ENCODE measurements at places on chromosomes 1 and 21.

DNA sequence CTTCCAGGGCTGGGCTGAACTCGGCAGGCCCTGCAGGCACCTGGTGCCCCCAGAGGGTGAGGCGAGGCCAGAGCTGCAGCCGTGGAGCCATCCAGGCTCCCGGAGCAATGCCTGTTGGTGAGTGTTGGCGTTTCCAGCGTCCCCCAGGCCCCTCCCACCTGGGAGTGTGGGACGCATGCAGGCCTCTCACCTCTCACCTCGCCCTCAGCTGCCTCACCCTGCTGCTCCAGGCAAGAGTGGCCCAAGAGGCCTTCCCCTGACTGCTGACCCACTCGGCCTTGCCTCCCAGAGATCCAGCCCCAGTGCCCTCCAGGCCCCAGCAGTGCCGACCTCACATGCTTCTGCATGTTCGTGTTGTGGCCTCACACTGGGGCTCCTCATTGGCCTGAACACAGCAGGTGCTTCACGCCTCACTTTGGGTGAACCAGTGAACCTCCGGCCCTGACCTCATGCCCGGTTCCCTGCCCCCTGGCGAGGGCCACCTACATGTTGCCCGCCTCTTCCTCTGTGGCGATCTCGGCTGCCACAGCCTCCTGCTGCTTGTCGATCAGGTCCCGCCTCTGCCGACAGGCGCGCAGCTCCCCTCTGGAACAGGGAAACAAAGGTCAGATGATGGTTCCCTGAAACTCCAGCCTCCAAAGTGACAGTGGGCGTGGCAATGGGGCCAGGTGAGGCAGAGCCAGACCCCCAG is 17.0 kb downstream of the CFAP74 start:
- DNase-seq, result peak; percentile 1
- H3K27ac ChIP-seq, result no peak overlapping the region
- no peak overlapping the region for H3K4me3 ChIP-seq
- no peaks in the 10 kb centered on the region for H3K27me3 ChIP-seq

DNA sequence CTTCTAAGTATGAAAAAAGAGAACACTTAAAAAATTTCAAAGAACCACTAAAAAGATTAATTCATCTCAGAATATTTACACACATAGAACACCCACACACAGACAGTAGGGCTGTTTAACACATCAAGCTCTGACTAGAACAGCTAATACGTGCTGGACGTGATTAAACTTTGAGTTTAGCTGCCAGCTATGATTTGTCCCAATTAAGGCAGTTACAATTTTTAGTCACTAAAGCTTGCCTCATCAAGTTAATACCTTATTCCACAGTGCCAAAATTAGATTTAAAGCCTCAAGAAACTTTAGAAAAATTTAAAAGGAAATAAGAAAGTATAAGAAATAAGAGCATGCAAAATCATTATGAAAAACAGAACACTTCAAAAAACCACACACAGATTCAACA is 18.9 kb downstream of the SLC16A1 start:
- H3K4me1 ChIP-seq, result peaks cover 12% of the 10 kb centered on the region
- no peaks in the 10 kb centered on the region for H3K36me3 ChIP-seq
- no peak overlapping the region for H3K4me3 ChIP-seq
- H3K27me3 ChIP-seq, result no peaks in the 10 kb centered on the region
- no peak for DNase-seq

GRCh38 chr1:192527950-192528349 is 47.6 kb upstream of the RGS1 start:
- no peaks in the 10 kb centered on the region for H3K36me3 ChIP-seq
- no peak overlapping the region for H3K4me3 ChIP-seq
- no peak for DNase-seq
- H3K27ac ChIP-seq, result no peak overlapping the region
- no peaks in the 10 kb centered on the region for H3K27me3 ChIP-seq

- H3K4me1 ChIP-seq, result no peaks in the 10 kb centered on the region
- no peak for DNase-seq
- H3K4me3 ChIP-seq, result no peak overlapping the region
These were observed 37.3 kb downstream of the F13B start for GRCh38 chr1:197029749-197030148.

DNA sequence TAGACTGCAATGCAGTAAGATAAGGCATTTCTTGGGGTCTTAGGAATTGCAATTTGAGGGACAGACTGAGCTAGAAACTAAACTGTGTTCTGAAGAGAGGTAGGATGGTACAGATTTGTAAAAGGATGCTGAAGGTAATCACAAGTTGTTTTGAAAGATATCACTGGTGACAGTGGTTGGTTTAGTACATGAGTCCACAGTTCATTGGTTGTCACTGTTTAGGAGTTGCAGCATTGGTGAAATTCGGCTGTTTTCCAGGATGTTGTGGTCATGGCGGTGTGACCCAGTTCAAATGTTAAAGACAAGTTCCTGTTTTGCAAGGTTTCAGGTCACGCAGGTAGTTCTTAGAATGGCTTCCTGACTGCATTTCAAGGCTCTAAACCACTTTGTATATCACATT is 292.8 kb upstream of the B3GALT2 start:
- no peak overlapping the region for H3K4me3 ChIP-seq
- no peak for DNase-seq
- H3K36me3 ChIP-seq, result no peaks in the 10 kb centered on the region
- H3K4me1 ChIP-seq, result no peaks in the 10 kb centered on the region
- H3K27me3 ChIP-seq, result no peaks in the 10 kb centered on the region

DNA sequence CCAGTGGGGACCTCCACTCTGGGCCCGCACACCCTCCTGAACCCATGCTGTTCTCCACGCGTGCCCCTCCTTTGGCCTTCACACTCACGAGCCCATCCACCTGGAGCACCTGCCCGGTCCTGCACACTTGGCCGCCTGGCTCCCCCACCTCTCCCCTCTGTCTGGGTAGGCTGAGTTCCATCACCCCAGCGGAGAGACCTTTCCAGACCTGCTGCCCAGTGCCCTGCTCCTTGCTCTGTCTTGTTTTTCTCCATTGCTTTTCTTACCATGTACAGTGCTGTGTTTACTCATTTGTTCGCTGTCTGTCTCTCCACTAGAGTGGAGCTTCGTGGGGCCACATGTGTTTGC is 351.0 kb upstream of the VAMP3 start:
- no peaks in the 10 kb centered on the region for H3K36me3 ChIP-seq
- H3K4me1 ChIP-seq, result no peaks in the 10 kb centered on the region
- no peak overlapping the region for H3K27ac ChIP-seq
- no peak for DNase-seq
- H3K27me3 ChIP-seq, result no peaks in the 10 kb centered on the region

DNA sequence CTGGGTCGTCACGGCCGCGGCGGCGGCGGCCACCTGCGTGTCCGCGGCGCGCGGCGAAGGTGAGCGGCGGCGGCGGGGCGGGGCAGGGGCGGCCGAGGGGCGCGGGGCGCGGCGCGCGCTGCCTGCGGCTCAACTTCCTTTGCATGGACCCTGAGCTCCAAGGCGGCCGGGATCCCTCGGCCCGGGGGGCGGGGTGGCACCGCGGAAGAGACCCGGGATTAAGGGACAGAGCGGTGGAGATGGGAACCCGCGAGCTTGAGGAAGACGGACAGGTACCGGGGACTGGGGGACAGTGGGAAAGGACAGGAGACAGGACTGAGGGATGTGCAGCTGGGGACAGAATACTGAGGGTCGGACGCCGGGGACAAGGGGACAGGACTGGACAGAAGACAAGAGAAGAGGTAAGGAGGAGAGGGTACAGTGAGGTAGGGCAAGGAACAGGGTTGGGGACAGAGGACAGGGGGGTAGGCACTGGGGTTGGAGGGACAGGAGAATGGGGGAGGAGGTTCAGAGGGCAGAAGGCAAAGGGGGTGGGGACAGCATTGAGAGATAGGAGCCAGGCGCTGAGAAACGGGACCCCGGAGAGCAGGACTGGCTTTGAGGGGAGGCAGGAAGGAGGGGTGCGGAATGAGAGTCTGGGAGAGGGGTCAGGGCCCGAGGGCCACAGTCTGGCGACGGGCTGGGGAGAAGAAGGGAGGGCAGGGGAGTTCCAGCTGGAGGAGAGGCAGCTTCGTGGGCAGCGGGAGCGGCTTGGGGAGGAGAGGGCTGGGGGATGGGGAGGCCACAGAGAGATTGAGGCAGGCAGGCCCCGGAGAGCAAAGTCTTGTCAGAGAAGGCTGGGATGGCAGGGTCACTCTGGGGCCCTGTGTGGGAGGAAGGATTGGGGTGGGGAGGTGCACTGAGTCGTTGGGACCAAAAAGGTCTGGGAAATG is 648 bp downstream of the EPHA8 start:
- DNase-seq, result no peak
- no peak overlapping the region for H3K27ac ChIP-seq
- H3K36me3 ChIP-seq, result no peaks in the 10 kb centered on the region
- H3K4me1 ChIP-seq, result no peaks in the 10 kb centered on the region
- peaks cover 86% of the 10 kb centered on the region for H3K27me3 ChIP-seq

DNA sequence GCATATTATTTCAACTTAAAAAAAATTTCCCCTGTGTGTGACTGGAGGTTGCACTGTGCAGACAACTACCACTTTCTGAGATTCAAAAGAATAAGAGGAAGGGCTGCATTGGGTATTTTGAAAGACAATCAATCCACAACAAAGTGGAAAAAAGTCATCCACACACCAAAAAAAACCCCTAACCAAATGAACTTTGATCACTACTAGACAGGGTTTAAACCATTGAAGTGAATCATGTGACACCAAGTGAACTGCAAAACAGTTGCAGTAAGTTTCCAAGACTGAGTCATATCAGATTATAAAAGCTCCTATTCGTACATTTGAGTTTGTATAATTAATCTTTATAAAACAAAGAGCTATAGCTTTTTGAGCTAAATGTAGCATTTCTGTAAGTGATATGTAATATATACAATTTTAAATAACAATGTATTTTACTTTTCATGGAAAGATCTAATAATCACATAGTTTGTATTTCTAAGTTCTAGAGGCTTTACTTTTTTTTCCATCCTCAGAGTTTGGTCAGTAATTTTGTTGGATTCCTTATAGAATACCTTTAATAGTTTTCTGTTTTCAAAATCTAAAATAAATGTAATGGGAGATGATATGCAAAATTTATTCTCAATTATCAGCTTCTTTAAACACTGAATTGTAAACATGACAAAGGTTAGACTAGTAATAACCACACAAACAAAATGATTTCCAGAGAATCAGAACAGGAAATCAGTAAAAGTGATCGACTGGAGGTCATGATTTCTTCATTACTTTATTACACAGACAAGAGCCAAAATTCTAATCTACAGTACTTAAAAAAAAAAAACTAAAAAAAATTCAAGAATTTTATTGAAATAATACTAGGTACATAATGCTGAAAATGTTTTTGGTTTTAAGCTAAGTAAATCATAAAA is 50.5 kb upstream of the GFI1 start:
- peak overlapping the region; percentile 25 for H3K27ac ChIP-seq
- H3K36me3 ChIP-seq, result no peaks in the 10 kb centered on the region
- H3K27me3 ChIP-seq, result no peaks in the 10 kb centered on the region
- peak; percentile 45 for DNase-seq
- H3K4me3 ChIP-seq, result no peak overlapping the region

DNA sequence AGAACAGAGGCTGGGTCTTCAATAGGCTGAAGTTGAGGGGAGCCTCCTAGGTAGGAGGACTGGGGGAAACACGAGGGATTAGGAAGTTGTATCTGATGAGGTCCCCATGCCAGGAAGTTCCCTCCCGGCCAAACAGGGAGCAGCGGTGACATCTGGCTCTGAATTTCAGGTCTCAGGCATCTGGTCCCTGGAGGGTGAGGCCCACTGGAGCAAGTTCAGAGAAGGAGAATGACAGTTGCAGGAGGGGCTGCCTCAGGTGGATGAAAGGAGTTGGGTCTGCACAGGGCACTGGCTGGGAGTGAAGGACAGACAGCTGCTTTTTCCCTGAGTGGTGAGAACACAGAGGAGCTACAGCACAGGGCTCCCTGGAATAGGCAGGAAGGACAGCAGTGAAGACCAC is 9.1 kb downstream of the TMEM9 start:
- DNase-seq, result no peak
- H3K27me3 ChIP-seq, result no peaks in the 10 kb centered on the region
- no peak overlapping the region for H3K27ac ChIP-seq
- H3K4me3 ChIP-seq, result no peak overlapping the region

DNA sequence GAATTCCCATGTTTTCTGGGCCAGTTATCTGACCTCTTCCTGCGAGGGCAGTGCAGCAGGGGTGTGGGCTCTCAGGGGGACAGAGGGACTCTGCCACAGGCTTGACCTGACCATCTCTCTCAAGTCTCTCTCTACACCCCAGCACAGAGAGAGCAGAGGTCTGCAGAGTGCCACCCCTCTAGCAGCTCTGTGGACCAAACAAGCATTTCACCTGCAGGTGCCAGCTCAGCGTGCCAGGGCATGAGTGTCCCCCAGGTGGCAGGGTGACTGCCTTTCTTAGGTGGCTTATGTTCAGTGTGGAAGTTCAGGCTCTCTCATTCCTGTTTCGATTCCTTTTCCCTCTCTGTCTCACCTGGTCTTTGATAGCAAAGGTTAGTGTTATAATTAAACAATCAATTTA is 191.3 kb downstream of the CACNA1E start:
- no peak overlapping the region for H3K27ac ChIP-seq
- DNase-seq, result no peak
- H3K4me1 ChIP-seq, result no peaks in the 10 kb centered on the region
- H3K27me3 ChIP-seq, result peaks cover 11% of the 10 kb centered on the region
- H3K36me3 ChIP-seq, result no peaks in the 10 kb centered on the region
- no peak overlapping the region for H3K4me3 ChIP-seq

GRCh38 chr1:51313961-51314777 is 16.2 kb downstream of the TTC39A start:
- no peak overlapping the region for H3K4me3 ChIP-seq
- no peaks in the 10 kb centered on the region for H3K27me3 ChIP-seq
- peak overlapping the region; percentile 88 for H3K27ac ChIP-seq
- DNase-seq, result peak; percentile 67

DNA sequence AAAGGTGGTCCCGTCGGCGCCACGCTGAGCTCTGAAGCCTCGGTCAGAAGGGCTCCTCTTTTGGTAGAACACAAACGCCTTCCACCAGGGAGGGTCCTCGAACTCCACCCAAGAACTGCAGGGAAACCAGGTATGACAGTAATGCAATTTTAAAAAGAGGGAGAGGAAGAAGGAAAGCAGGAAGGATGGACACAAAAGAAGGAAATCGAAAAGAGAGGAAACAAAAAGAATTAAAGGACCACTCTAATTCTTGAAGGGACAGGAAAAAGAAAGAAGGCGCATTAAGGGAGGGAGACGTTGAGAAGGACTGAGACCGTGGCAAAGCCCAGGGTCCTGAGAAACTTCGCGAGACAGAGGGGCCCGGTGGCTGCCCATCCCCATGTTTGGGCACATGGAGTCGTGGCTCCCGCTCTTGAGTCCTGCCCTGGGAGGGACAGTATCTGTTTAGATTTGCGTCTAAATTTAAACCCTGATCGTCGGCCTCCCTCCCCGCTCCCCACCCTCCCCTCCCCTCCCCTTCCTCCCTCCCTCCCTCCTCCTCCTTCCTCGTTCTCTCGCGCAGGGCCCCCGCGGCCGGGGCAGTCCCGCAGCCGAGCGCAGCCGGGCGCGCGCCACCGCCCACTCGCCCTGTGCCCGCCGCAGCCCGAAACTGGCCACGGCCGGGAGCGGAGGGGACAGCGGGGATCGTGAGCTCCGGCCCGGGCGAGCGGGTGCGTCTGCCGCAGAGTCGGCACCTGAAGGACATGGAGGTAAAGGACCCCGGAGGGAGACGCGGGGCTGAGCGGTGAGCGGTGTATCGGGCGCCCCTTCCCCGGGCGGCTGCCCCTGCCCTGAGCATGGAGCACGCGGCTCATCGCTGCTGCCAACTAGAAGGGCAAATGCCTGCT is at the start of gene RCSD1:
Gene RCSD1 (plus strand): TSS at position 552 of the 887 bp plus-strand sequence. CDS start 192 bp downstream, at position 744.
- H3K4me3 ChIP-seq, result peak within 1 kb of the TSS; percentile 85
- no peaks in the 10 kb centered on the region for H3K36me3 ChIP-seq
- no peaks in the 10 kb centered on the region for H3K4me1 ChIP-seq
